ENCODE measurements at places on chromosomes 1 and 21.

GRCh38 chr1:1376551-1377226 is 1.7 kb upstream of the AURKAIP1 start:
- no peak for DNase-seq

DNA sequence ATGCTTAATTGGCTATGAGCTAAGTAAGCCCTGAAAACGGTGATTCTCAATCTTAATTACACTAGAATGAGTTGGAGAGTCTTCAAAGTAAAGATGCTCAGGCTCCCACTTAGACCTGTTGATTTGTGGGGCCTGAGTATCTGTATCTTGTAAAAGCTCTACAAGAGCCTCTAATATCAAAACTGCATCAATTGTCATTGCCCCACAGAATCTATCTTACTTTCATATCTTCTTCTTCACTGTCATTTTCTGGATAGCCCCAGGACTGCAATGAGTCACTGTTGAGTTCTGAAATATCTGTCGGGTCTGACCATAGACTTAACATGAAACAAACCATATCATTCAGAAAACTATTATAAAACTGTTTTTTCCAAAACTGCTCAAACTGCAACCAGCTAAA is 102.8 kb upstream of the SERTAD4 start:
- DNase-seq = no peak

DNA sequence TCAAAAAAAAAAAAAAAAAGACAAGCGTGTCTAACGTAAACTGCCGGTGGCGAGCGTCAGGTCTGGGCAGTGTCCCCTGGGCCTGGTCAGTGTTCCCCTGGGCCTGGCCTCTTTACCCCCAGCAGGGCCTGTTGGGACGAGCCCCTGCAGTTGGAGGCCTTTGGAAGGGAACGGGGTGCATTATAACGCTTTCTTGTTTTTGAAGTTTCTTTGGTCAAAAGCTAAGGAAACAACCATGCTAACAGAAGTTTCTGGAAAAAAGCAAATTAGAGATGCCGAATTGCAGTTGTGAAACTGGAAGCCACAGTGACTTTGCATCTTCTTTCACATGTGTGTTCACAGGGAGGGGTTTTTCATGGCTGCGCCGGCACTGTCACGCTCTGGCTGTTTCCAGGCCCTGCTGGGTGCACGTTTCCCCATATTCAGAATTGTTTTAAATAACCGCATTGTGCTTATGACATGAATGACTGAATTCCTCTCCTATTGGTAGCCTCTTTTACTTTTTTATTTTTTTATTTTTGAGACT is 16.0 kb downstream of the RRP1 start:
- DNase-seq = no peak

GRCh38 chr1:224127925-224128819 is 14.3 kb downstream of the FBXO28 start:
- DNase-seq = no peak

DNA sequence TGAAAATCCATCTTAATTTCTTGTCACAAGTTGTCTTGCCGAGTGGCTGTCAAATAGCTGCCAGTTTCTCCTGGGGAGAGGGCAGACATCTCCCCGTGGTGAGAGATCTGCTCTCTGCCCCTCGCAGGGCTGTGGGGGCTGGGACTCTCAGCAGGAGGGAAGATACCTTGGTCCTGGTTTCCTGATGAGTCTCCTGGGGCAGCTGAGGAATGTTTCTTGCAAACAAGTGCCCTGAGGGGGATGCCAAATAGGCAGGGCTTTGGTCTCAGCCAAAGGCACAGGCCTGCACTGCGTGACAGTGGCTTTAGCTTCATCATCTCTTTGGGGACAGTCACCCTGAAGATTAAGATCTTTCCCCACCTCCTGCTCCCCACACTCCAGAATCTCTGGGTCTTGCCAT is 40.9 kb downstream of the SYT6 start:
- DNase-seq = no peak

DNA sequence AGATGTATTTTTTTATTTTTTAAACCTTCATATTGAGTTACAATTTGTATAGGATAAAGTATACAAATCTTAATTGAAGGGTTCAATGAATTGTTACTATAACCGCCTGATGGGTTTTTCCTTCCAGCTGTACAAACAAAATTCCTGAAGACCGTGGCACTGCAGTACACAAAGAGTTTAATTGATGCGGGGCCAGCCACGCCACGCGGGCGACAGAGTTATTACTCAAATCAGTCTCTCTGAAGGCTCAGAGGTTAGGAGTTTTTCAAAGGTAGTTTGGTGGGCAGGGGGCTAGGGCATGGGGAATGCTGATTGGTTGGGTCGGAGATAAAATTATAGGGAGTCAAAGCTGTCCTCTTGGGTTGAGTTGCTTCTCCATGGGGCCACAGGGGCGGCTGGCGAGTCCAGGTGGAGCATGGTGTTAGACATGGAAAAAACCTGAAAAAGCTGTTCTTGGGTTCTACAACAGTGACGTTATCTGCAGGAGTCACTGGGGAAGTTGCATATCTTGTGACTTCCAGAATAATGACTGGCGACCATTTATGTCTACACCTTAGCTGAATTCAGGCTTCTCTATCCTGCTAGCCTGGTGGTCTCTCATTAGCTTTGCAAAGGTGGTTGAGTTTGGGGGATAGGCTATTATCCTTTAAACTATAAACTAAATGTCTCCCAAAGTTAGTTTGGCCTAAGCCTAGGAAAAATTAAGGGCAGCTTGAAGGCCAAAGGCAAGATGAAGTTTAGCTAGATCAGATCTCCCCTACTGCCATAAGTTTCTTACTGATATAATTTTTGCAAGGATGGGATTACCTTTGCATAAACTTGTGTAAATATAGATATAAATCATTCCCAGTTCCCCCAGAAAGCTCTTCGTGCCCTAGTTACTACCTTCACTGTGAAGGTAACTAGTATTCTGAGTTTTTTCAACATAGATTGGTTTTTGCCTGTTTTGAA is 13.0 kb upstream of the TMEM9 start:
- DNase-seq = no peak

DNA sequence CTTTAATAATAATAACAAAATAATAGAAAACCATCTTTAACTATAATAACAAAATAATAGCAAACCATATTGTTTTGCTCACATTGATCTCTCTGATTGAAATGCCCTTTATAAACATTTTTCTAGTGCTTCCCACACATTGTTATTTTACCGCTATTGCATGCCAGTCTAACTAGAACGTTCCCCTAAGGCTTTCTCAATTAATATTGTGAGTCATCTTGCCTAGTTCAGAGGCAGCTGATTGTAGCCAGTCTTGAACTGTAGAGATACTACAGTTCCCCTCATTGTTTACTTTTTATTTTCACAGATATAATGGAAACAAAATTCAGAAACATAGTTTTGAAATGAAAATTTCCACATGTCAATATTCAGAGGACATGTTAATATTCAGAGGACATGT is 192.3 kb upstream of the ADGRL4 start:
- no peak for DNase-seq

DNA sequence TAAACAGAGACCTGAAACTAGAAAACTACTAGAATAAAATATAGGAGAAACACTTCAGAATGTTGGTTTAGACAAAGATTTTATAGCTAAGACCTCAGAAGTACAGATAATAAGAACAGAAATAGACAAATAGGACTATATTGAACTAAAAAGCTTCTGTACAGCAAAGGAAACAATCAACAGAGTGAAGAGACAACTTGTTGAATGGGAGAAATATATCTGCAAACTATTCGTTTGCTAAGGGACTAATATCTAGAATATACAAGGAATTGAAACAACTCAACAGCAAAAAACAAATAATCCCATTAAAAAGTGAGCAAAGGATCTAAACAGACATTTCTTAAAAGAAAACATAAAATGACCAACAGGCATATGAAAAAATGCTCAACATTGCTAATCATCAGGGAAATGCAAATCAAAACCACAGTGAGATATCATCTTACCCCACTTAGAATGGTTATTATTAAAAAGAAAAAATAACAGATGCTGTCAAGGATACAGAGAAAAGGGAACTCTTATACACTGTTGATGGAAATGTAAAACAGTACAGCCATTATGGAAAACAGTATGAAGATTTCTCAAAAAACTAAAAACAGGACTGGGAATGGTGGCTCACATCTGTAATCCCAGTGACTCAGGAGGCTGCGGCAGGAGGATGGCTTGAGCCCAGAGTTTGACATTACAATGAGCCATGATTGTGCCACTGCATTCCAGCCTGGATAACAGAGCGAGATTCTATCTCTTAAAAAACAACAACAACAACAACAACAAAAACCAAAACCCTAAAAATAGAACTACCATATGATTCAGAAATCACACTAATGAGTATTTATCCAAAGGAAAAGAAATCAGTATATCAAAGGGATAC is 37.3 kb upstream of the ZSWIM5 start:
- DNase-seq = no peak

- DNase-seq = no peak
Measured at GRCh38 chr1:244709076-244709475, 56.1 kb downstream of the DESI2 start.

- no peak for DNase-seq
Measured at GRCh38 chr1:231337043-231337471, 595 bp downstream of the EXOC8 start.

- no peak for DNase-seq
Measured at GRCh38 chr1:160459056-160459455, 58.7 kb downstream of the VANGL2 start.

GRCh38 chr1:211092955-211093354 is 41.0 kb downstream of the KCNH1 start:
- no peak for DNase-seq

DNA sequence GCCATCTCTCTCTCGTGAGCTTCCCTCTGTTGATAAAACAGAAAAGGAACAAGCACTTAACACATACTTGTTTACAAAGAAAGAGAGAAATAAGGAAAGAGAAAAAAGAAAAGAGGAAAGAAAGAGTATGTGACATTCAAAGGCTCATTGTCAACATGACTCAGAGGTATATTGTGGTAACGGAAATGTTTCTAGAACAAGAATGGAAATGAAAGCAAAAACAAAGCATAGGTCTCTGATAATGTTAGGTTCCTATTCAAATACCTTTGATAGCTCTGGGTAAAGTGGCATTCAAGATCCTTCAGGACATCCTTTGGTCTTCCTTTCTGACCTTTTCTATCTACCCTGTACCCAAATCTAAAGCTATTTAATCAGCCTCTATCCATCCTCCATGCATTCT is 67.4 kb upstream of the DMRTA2 start:
- no peak for DNase-seq

DNA sequence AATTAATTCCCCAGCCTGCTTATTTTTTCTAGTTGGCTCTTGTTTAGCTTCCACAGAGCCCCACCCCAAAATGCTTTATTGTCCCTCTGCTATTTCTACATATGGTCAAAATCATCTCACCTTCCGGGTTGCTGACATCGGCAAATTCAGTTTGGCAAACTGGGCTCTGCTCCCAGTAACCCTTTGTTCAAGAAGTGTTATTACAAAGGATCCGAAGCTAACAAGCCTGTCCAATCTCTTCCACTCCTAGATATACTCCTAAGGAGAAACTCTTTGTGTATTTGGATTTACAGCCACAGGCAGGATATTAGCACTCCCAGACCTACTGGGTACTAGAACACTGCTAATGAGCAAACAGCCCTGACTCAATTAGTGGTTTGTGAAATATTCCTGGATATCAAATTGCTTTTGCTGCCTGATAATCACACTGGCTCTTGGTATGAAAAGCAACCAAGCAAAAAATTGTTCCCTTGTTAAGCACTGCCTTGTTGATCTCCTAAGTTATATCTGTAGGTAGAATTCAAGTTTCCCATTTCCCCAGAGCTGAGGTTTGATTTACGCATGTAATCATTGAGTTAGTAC is 4.0 kb downstream of the JUN start:
- no peak for DNase-seq

- DNase-seq = no peak
Measured at GRCh38 chr21:20023193-20023592, 975.0 kb upstream of the NCAM2 start.

GRCh38 chr1:176165573-176165972 is 41.5 kb downstream of the COP1 start:
- no peak for DNase-seq

DNA sequence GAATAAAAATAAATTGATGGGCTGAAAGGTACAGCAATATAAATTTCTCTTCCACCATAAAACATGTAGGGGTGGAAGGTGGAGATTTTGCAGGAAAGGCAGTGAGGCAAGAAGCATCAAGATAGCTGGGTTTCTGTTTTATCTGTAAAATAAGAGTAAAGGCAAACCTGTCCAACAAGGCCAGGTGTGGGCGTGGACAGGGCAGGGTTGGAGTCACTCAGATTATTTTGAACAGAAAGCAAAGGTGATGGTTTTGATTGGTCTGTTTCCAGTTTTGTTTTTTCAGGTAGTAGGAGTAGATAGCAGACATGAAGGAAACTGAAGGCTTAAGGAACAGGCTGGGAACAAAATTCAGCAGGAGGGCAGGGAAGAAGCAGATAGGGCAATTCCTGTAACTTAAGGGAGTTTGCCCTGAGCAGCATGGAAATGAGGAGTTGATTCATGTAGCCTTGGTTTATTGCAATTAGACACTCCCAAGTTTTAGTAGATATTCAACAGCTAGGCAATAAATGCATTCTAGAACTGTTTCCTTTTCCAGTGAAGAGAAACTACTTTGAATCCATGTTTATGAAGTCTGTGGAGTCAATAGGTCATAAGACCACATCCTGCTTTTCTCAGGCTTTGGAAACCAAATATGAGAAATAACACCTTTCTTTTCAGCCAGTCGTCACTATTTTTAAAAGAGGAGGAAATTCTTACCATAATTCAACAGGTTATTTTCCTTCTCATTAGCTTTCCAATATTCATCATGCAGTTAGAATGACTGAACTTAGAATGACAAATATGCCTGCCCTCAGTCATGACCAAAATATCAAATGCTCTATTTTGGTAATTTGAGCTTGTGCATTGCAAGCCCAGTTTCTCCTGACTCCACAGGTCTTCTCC is 38.7 kb upstream of the CD55 start:
- no peak for DNase-seq

DNA sequence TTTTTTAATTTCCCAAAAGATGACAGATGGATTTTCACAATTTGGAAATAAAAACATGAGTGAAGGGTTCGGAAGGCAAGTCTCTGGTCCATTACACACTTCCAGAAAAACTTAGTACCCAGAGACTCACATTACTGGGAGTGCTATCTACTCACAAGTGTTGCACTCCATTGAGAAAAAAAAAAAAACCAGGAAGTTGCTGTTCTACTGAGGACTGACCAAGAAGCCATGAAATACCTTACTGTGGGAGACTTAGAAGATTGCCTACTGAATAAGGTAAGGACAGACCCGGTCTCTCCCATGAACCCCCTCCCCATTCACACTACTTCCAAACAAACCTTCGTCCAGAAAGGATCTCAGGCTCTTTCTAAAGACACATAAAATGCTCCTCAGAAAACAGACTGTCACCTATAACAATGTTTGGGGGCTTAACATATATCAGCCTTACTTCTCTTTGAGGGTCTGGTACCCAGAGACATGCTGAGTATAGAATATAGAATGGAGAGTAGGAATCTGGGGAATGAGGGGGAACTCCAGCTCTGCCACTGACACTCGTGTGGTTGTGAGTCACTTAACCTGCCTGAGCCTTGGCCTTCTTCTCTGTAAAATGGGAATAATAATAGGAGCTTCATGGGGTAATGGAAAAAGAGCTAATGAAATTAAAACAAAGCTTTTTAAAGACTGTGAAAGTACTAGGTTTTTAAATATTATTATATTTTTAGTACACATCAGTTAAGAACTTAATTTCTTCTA is 1.4 kb downstream of the MAB21L3 start:
- no peak for DNase-seq

Data from iPS DF 19.7 (cell line).